ENCODE measurements at places on chromosomes 7 and 10.

DNA sequence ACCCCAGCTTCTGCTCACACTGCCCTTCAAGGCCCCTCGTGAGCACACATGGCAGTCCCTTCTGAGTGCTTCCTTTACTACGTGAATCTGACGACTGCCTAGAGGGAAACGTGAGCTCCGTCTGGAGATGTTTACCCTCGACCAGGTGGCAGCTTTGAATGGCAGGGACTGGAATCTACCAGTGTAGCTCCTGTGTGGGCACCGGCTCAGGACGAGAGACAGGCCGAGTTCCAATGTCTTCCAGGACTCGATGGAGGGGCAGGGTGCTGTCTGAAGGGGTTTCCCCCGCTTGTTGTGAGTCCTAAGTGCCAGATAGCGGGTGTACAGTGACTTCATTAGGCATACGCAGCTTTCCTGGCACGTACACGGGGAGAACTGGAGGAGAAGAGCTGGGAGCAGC lies 229.9 kb downstream of the ADARB2 start:
- no peak for DNase-seq

DNA sequence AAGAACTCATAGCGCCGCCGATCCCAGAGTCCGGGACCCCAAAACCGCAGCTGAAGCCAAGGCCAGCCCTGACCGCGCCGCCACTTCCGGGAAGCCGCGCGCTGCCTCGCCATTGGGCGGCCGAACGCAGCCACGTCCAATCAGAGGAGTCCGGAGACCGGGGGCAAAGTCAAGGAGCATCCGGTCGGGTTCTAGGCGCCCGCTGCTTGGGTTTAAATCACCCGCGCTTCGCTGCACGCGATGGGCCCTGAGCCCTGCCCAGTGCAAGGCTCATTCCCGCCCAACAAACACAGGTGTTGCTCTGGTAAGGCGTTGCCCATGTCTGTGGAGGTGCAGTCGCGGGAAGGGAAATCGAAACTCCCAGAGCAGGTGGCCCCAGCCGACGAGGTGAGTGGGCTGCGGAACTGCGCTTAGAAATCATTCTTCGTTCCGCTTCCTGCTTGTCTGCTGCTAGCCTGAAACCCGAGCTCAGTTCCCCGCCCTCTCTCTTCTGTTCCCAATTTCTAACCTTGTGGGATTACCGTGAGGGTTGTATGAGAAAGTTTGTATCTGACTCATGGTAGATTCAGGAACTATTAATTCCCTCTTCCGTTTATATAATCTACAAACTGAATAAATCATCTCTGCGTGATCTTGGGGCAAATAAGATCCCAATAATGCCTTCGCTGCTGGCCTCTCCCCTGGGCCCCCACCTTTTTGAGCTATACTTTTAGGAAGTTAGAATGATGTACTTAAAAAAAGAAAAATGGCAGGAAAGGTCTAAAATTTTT lies at the start of gene DCLRE1C:
DCLRE1C (minus strand) TSS at position 96 of the 770 bp plus-strand sequence; CDS start at position 10, 86 bp downstream.
- DNase-seq, result peak; percentile 93

DNA sequence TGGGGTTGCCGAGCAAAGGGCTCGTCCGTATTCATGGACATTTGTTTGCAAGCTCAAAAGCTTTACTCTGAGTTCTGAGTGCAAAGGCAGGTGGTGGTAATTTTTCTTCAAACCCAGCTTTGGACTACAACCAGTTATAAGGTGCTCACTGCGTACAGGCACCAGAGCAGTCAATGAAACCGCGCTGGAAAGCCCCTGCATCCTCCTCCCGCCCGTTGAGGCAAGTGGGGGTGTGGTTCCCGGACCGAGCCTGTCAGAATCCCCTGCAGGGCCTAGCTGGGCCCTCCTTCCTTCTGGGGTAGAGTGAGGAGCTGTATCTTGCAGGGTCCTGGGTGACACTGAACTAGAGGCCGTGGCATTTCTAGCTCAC lies 22.3 kb downstream of the AMZ1 start:
- no peak for DNase-seq

GRCh38 chr10:109837384-109837783 lies 85.9 kb downstream of the XPNPEP1 start:
- DNase-seq, result no peak

- peak; percentile 84 for DNase-seq
Observed at GRCh38 chr10:63977329-63977923, 456.2 kb downstream of the REEP3 start.

GRCh38 chr7:30761214-30762156 lies 9.6 kb downstream of the INMT start:
- DNase-seq, result no peak

- no peak for DNase-seq
Observed at GRCh38 chr10:35555962-35556930, 48.9 kb upstream of the GJD4 start.
